GM23338 (cell line): ENCODE measurements at places on chromosomes 13 and 19. TPM values are rescaled to one million over a fixed set of nuclear protein-coding genes. Genes with fewer than 3 reads are reported as not detected.

Gene KASH5
- polyA plus RNA-seq, result 0.44 TPM in 1 of 2 replicates, not detected in the other

Gene NHLRC3
- 11.0 and 11.8 TPM in 2 replicates for polyA plus RNA-seq

Gene OLFM2
- 58.1 and 62.1 TPM in 2 replicates for polyA plus RNA-seq

Gene HMG20B
- polyA plus RNA-seq, result 74.1 and 77.8 TPM in 2 replicates

Gene WASF3
- 9.9 and 10.5 TPM in 2 replicates for polyA plus RNA-seq

Gene PABPC3
- 0.42 and 0.55 TPM in 2 replicates for polyA plus RNA-seq

Gene ZNF541
- 0.05 and 0.26 TPM in 2 replicates for polyA plus RNA-seq

Gene CYSLTR2
- polyA plus RNA-seq, result not detected in 2 replicates

Gene RGL3
- 48.8 and 49.2 TPM in 2 replicates for polyA plus RNA-seq

Gene LMTK3
- 1.6 and 2.0 TPM in 2 replicates for polyA plus RNA-seq

Gene COMP
- 0.31 and 0.58 TPM in 2 replicates for polyA plus RNA-seq

Gene CLEC4G
- 0.65 and 0.70 TPM in 2 replicates for polyA plus RNA-seq

Gene OSCAR
- 1.6 and 2.6 TPM in 2 replicates for polyA plus RNA-seq

Gene LENG9
- 0.26 and 0.52 TPM in 2 replicates for polyA plus RNA-seq

Gene ZNF284
- polyA plus RNA-seq, result 1.4 and 1.5 TPM in 2 replicates
